ENCODE measurements at places on chromosomes 13 and 19. TPM values are rescaled to one million over a fixed set of nuclear protein-coding genes. Genes with fewer than 3 reads are reported as not detected.
A peak's percentile ranks its signal among the peaks of the same experiment; 100 is the strongest.

S1PR5 gene
- 1.7 TPM for total RNA-seq

UQCRFS1 gene
- total RNA-seq, result 37.1 TPM

SEMA6B gene
- 8.4 TPM for total RNA-seq

OVOL3 gene
- total RNA-seq, result not detected

TUBA3C gene
- total RNA-seq, result not detected

KCNK6 gene
- not detected for total RNA-seq

ZNF358 gene
- 37.5 TPM for total RNA-seq

SYT5 gene
- total RNA-seq, result 0.62 TPM

CLEC11A gene
- 0.45 TPM for total RNA-seq

ELANE gene
- total RNA-seq, result not detected

GRCh38 chr13:24267274-24267673, 42.1 kb upstream of the C1QTNF9 start:
- no peak for DNase-seq

GRCh38 chr19:3450796-3451411, 29.4 kb downstream of the SMIM24 start:
- peak; percentile 99 for DNase-seq

- DNase-seq, result no peak
These were observed 248.1 kb downstream of the ITGBL1 start for GRCh38 chr13:101700598-101700997.

DNA sequence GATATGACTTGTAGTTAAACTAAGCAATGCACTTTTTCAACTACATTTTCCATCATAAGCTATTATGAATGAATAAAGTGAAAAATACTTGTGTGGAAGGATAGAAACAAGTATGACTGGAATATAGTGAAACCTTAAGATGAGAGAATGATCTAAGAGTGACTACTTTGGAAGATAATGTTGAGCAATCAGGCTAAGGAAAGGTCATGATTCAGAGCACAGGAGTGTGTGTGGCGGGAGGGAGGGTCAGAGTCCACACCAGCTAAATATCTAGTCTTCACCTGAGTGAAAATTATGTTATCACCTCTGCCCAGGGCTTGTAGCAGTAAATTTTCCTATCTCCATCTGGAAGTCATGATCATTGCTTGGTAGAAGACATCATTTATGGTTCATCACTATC, 833.4 kb upstream of the ATXN8OS start:
- DNase-seq, result no peak

- DNase-seq, result no peak
These were observed 9.9 kb upstream of the UBE2L5 start for GRCh38 chr13:30412346-30412745.

DNA sequence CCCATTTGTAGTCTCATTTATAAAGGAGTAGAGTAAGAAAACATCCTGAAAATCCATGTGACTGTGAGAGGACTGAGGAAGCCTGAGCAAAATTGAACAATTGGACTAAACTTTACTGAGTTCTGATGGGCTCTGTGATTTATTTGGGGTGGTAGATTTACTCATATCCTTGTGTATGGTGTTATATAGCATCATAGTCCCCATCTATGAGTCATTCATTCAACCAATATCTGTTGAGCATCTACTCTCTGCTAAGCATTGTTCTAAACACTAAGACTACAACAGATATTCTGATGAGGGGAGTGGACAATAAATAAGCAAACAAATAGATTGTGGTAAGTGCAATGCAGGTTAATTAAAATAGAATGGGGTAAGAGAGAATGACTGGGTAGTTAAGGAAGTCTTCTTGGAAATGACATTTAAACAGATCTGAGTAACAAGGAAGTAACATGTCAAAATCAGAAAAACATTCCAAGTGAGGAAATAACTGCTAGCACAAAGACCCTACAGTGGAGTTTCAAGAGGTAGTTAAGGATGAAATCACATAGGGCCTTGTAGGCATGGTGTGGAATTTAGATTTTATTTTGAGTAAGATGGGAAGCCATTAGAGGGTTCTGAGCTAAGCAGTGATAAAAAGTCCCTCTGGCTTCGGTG, 36.3 kb upstream of the MLNR start:
- no peak for DNase-seq

DNA sequence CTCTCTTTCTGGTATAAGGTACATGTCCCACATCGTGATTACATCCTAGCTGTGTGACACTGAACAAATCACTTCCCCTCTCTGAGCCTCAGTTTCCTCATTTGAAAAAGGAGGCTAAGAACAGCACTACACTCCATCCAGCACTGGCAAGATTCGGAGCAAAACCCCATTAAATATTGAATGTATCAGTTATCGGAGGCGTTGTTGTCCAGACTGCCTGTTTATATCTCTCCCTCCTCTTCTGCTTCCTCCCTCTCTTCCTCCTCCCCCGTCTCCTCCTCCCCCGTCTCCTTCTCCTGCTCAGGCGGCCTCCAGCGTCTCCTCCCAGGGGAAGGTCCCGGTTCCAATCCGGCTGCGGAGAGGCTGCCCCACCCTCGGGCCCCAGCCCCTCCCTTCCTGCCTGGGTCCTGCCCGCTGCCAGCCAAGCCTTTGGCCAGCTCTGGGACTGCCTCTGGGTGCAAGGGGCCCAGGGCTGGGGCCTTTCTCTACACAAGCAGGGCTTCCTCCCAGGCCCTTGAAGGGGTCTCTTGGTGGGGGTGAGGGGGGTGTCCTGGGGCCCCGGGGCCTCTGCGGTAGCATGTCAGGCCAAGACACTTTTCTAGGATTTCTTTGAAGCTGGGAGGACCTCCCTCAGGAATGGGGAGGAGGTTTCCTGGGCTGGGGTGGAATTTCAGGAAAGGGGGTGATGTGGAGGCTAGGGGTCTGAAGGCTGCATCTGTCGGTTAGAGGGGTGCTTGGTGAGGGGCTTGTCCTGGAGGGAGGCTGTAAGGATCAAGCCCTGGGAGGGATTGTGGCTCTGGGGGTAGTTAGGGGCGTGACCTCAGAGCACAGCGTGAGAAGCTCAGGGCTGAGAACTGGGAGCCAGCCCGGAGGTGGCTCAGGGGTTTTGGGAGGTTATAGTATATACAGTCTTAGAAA, 1.9 kb downstream of the RRAS start:
- peak; percentile 75 for DNase-seq

GRCh38 chr19:16375157-16375935, 50.7 kb downstream of the KLF2 start:
- no peak for DNase-seq

- peak; percentile 64 for DNase-seq
These were observed 16.1 kb upstream of the USP29 start for GRCh38 chr19:57103573-57104277.

DNA sequence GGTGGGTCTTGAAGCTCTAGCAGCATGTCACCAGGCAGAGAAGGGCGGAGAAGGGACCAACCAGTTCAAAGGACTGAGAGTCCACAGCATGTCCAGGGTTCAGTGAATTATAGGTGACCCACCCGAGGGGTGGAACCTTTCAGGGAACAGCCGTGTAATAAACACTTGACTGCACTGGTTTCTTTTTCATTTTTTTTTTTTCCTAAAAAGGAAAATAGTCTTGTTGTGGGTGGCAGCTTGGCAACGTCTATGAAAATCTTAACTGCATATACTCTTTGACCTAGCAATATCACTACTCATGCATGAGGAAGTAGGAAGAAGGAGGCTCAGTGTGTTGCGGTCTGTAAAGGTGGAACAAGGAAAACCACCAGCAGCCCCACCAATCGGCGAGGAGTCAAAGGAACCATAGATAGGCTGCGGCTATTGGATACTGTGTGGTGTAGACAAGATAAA, 13.0 kb upstream of the MYH14 start:
- no peak for DNase-seq

- DNase-seq, result no peak
These were observed 50.6 kb upstream of the UQCRFS1 start for GRCh38 chr19:29263305-29264135.

All from H4 (cell line).